Cortex of kidney (tissue), 1 donor: ENCODE measurements at places on chromosomes 5 and 9.

GRCh38 chr5:162565-163337, 28.5 kb upstream of the LRRC14B start:
- DNase-seq: no peak

DNA sequence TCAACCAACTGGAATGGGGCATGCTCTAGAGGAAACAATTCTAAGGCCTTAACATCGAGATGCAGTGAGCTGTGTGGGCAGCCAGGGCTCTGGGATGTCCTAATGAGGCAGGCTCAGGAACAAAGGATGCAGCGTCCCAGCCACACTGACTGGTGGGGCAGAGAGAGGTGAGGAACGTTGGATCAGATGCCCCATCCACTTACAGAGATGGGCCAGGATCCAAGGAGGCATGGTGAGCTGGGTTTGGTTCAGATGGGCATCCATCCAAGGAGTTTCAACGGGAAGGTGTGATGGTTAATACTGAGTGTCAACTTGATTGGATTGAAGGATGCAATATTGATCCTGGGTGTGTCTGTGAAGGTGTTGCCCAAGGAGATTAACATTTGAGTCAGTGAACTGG, 15.5 kb upstream of the MARCHF6 start:
- DNase-seq: no peak

- no peak for DNase-seq
Observed at GRCh38 chr9:122900791-122901190, 4.4 kb downstream of the RC3H2 start.

DNA sequence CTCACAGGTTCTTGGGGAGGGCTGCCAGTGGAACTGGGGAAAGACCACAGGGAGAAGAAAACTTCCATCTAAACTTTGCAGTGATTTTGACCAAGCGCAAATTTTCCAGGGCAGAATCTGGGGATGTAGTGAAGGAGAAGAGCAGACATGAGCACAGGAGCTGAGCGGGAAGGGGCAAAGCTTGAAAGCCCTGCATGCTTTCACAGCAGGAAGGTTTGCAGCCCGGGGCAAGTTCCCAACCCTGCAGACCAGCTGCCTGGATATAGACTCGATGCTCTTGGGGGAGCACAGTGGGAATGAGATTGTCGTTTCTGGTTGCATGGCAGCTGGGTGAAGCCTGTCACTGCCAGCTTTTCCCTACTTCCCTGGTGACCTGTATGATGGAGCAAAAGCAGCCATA, 276.8 kb upstream of the RORB start:
- DNase-seq: no peak

DNA sequence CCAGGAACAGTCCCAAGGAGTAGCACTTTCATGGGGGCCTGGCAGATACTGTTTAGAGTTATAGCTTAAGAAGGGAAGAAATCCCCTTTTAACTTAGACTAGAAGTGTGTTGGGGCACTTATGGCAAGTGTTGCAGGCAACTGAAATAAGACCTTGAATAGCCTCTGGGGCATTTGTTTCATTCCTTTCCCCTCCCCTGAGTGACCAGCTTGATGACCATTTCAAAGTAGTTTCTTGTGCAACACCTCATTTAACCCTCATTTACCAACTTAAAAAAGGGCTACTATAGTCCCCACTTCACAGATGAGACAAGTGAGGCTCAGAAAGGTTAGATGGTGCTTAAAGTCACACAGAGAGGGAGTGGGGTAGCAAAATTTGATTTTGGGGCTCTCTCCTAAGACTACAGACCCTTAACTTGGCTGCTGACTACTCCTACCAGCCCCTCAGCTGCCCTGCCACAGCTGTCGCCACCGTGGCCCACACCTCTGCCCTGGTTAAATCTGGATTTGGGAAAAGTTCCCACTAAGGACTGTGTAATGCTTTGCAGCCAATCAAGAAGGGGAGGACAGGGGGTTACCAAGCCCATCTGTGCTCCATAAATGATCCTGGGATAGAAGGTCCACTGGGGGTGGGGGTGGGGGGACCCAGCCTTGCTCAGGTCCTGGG, 5.5 kb downstream of the PDLIM4 start:
- DNase-seq: no peak
